Posterior cingulate gyrus (tissue), 11 donors: ENCODE measurements at places on chromosomes 2 and 18.

DNA sequence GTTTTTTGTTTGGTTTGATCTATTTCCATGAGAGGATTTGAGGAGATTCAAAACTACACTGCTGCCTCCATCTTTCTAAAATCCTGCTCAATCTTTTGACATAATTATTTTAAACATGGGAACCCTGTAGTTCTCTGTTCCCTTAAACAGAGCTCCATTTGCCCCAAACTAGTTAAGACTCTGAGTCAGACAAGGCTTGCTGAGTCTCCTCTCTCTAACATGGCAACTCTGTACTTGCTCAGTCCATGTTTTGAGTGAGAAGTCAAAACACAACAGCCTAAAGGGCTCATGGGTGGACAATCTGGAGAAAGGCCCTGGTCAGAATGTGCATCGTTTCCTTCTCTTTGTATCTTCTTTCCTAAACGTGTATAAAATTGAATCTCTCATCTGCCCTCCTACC, 7.1 kb upstream of the STAMBP start:
- DNase-seq = no peak

GRCh38 chr2:75064691-75065396, 106.4 kb downstream of the POLE4 start:
- DNase-seq = peak; percentile 62

- peak; percentile 64 for DNase-seq
Measured at GRCh38 chr2:69509011-69509749, 71.9 kb upstream of the NFU1 start.

- no peak for DNase-seq
Measured at GRCh38 chr2:76731157-76731556, 791.0 kb downstream of the LRRTM4 start.

GRCh38 chr2:195026261-195026660, 630.8 kb upstream of the SLC39A10 start:
- no peak for DNase-seq

DNA sequence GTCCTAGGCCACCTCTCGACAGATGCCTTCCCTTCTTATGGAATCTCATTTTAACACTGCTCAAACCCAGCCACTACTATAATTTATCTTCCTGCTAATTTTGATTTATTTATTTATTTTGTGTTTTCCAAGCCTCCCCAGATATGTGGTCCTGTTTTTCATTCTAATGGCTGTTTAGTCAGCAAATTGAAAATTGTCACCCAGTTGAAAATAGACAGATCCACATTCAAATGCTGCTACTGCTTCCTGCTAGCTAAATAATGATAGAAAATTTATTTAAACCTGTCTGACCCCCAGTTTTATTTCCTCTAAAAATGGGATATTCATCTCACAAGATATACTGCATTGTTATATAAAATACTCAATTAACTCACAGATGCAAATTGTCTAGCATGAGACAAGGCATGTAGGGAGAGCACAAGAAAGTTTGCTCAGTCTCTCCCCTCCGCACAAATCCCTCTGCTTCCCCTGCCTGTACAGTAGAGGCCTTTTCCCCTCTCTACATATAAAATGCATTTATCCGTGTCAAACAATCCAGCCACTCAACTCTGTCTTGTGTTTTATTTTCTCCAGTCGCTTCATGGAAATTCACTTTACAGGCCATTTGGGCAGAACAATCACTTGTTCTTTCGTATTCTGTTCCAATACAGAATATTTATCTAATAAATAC, 389.9 kb downstream of the SOX11 start:
- no peak for DNase-seq

GRCh38 chr18:68489013-68489792, 225.7 kb downstream of the TMX3 start:
- no peak for DNase-seq

DNA sequence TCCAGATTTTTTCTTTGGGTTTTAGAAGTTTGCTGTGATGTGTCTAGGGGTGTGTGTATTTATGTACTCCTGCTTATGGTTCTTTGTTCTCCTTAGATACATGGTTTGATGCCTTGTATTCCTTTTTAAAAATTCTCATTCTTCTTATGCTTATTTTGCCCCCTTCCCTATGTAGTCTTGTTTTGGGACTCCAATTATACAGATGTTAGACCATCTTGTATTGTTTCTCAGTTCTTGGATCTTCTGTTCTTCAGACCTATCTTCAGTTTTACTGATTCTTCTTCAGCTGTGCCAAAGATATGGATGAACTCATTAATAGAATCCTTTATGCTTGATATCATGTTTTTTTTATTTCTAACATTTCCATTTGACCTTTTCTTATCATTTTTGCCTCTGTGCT, 14.2 kb upstream of the MSL3B start:
- no peak for DNase-seq
